ENCODE measurements at places on chromosomes 2 and 18.
A peak's percentile ranks its signal among the peaks of the same experiment; 100 is the strongest.

DNA sequence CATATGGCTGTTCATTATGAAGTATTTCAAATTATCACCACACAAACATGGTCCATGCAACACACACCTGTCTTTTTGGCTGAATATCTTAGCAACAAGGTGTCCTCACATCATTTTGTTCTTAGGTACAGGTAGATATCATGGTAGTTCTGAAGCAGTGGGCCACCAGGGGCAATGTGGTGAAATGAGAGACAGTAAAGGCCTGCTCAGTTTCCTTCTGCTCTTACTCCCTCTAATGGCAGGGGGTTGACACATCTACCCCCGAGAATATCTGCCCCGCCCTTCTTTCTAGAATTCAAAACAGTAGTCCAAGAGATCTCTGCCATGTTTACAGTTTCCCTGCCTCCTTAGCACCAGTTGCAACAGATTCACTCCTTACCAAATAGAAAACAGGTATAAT lies 147.0 kb upstream of the KLHL14 start:
- DNase-seq: peak; percentile 20

GRCh38 chr2:213147538-213147937 lies 3.9 kb downstream of the IKZF2 start:
- no peak for DNase-seq

- no peak for DNase-seq
These were observed 67.1 kb upstream of the CTDP1 start for GRCh38 chr18:79612291-79613108.

DNA sequence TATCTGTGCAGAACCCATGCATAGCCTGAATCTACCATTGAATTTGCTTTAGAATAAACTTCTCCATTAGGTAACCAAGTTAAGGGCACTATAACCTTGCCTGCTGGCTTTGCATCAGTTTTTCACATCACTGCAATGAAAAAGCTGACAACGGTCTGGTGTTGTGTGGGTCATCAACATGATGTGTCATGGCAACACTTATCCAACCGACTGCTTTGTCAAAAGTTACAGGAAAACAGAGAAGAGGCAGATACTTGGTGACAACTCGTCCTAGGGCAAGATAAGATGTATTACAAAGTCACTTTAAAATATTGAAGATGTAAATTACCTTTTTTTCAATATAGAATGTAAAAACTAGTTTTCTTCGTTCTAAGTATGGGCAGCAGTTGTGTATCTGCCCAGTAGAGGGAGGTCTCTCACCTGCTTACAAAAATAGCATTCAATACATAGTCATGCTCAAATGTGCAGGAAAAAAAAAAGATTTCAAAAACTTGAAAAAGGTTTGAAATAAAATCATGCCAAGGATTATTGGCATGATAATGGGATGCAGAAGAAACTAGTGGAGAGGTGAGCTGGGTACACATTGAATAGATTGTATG lies 96.3 kb downstream of the EVA1A start:
- no peak for DNase-seq

DNA sequence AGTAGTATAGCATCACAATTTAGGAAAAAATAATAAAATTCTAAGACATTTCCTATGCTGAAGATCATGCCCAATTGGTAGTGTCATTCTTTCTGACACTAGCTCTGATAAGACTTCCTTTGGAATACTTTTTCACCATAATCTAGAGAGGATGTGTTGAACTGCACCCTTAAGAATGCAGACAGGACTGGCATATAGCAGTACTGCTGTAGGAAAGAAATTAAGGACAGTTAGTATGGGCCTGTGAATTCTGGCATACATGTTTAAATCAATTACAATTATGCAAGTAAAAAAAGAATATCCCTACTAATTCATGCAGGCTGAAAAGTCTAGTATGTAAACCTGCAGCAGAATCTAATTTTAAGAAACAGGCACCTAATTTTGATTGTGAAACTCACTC lies 15.4 kb downstream of the SF3B1 start:
- no peak for DNase-seq

DNA sequence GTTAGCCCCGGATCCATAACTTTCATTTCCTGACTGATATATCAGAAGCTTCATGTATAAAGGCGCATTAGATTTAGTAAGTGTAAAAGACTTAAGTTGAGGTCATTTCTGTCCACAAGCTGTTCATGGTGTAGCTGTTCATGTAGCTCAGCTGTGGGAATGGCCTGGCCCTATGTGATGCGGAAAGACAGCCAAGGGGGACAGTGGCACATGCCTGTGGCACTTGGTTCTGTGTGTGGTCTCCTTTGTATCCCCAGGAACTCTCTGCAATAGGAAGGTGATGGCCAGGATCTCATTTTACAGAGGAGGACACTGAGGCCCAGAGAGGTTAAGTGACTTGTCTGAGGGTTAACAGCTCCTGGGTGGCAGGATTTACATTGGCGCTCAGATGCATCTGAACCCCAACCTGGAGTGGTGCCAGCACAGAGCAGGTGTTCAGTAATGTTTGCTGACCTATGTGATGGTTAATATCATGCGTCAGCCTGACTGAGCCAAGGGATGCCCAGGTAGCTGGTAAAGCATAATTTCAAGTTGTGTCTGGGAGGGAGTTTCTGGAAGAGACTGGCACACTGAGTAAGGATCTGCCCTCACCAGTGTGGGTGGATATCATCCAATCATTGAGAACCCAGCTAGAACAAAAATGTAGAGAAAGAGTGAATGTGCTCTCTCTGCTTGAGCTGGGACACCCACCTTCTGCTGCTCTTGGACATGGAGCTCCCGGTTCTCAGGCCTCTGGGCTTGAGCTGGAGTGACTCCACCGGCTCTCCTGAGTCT lies 25.4 kb downstream of the HPCAL1 start:
- DNase-seq: peak; percentile 73

DNA sequence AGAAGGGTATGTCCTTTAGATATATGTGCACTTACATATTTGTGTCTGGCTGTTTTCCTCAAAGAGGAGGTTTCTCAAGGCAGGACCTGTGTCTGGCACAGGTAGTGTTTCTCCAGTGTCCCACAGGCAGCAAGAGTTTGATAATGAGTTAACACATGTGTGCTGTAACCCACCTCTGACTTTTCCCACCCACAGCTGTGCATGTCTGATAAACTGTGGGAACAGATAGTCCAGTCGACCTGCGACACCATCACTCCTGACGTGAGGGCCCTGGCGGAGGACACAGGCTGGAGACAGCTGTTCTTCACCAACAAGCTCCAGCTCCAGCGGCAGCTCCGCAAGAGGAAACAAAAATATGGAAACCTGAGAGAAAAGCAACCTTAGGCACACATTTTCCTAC lies 58.2 kb downstream of the SLC16A14 start:
- DNase-seq: no peak

DNA sequence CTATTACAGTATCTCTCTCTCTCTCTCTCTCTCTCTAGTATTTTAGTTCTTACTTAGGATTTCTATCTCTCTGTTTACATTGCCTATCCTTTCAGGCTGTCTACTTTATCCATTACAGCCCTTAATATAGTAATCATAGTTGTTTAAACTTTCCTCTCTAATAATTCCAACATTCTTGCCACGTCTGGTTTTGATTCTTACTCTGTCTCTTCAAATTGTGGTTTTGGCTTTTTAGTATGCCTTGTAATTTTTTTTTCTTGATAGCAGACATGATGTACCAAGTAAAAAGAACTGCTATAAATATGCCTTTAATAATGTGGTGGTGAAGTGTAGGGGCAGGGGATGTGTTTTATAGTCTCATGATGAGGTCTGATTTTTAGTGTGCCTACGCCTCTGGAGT lies 1809.5 kb upstream of the CELF4 start:
- no peak for DNase-seq

- no peak for DNase-seq
These were observed 818.8 kb downstream of the SLC4A3 start for GRCh38 chr2:220446106-220446712.

DNA sequence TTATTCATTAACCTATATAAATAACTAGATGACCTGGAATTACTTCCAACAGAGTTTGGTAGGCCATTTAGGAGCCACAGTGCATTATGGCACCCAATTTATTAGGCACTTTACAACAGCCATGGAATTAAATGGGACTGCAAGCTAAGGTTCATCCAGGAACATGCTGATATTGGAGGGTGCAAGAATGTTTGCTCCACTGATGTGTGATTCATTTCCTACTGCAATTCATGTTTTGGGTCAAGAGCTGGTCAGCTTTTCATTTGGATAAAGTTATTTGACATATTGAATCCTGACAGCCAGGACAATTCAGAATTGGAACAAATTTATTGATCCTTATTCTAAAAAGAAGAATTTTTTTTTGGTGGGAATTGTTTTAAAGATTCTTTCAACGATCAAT lies 11.8 kb upstream of the LYPD1 start:
- no peak for DNase-seq

DNA sequence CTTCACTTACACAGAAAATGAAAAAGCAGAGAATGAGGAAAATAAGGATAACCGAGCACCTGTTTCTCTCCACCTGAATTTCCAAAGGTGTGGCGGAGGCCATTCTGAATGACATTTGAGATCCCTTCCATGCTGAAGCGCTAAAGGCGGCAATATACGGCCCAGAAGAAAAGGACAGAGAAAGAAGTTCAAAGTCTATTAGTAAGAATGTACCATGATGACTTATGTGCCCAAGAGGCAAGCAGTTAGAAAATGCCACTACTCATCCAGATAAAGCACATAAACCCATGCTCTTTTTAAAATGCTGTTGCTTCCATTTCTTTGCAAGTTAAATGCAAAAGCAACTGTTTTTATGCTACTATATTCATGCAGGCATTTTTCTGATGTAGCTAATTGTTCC lies 37.2 kb downstream of the FEZ2 start:
- no peak for DNase-seq

GRCh38 chr2:26471766-26472706 lies 5.9 kb downstream of the OTOF start:
- DNase-seq: no peak

- peak; percentile 28 for DNase-seq
These were observed 1.5 kb downstream of the SLC39A10 start for GRCh38 chr2:195658541-195658890.

GRCh38 chr2:36369716-36370115 lies 14.1 kb downstream of the CRIM1 start:
- DNase-seq: no peak

GRCh38 chr2:32271063-32271462 lies 6.4 kb upstream of the NLRC4 start:
- DNase-seq: no peak

- no peak for DNase-seq
These were observed 477 bp downstream of the ACVR1 start for GRCh38 chr2:157875641-157876065.

DNA sequence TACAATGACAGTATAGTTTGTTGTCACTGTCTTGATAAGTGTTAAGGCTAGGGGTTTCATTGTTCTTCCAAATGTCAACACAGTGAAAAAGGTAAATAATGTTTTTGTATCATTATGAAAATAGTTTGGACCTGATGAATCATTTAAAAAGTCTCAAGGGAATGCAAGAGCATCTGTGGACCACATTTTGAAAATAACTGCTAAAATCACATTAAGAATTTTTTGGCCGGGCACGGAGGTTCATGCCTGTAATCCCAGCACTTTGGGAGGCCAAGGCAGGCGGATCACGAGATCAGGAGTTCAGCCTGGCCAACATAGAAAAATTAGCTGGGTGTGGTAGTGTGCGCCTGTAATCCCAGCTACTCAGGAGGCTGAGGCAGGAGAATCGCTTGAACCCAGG lies 10.3 kb downstream of the SCN1A start:
- DNase-seq: no peak

DNA sequence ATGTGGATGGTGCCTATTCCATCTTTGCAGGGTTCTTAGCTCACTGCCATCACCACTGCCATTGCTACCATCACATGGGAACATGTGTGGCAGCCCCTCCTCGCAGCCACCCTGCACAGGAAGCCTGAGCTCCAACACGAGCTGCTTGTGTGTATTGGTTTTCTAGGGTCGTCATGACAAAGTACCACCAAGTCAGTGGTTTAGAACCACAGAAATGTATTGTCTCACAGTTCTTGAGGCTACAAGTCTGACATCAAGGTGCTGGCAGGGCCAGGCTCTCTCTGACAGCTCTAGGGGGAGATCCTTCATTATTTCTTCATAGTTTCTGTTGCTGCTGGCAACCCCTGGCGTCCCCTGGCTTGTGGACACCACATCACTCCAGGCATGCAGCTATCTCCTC lies 10.3 kb upstream of the IL1R2 start:
- DNase-seq: no peak

DNA sequence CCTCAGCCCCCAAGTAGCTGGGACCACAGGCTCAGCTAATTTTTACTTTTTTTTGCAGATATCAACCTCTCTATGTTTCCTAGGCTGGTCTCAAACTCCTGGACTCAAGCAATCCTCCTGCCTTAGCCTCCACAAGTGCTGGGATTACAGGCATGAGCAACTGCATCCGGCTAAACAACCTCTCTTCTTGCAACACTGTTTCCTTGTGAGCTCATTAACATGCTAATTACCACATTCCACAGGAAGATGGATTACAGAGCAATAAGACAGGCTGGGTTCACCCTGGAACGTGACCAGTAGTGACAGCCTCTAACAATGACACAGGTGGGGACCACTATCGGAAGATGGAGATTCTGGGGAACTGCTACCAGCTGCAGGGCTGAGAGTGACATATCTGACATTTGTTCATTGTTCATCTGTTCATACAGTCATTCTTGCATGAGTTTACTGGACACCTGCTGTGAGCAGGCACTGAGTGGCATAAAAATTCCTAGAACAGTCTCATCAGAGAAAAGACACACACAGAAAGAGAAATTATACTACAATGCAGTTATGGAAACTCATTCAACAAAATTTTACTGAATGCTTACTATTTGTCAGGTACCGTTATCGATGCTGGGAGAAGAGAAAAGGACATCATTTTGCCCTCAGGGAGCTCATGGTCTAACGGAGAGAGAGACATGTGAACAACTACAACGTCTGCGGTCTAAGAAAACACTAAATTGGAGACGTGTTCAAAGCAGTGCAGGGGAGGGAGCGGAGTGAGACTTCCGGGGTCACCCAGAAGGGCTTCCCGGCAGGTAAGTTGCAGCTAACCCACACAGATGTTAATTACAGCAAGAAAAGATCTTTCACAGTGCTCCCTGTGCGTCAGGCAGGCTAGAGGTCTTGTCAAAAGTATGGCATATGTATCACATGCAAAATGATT lies 37.6 kb downstream of the PROC start:
- DNase-seq: no peak

GRCh38 chr18:26956863-26957262 lies 91.4 kb upstream of the AQP4 start:
- DNase-seq: no peak

DNA sequence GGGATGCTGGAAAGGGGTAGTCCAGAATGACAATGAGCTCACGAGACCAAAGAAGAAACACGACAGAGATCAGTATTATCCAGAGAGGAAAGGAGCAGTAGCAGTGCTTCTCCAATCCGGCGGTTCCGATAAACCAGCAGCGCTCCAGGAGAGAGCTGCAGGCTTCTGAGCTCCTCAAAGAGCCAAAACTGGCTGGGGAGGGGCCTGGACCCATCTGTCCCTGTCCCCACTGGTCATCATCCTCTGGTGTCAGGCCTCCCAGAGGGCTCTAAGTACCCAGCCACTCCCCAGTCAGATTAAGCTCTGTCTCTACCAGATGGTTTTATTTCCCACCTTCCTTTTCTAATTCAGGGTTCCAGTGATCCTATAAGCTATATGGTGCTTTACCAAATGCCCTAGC lies 23.2 kb downstream of the DNAJC27 start:
- no peak for DNase-seq

GRCh38 chr2:86416146-86416545 lies 25.0 kb upstream of the KDM3A start:
- no peak for DNase-seq
